ENCODE measurements at places on chromosomes 5 and 9.

DNA sequence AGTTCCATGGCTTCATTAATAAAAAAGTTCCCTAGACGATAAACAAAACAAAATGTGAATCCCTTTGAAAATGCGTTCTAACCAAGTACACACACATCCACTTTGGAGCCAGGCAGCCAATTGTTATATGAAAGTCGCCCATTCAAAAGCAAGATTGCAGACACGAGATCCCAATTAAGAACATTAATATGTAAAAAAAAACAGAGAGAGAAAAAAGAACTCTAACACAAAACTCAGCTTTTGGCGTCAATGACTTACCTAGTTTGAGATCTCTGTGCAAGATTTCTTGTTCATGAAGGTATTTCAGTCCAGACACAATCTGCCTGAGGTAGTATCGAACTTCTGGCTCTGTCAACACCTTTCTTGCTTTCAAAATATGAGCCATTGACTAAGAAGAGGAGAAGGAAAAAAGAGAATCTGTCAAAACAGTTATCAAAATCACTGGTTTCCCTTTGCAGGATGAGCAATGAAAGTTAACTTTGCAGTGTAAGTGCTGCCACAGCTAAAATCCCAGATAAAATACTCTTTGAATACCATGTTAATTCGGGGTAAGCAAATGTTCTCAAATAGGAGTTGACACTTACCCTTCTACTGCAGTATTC is 1.6 kb downstream of the PLK2 start:
- no peak for DNase-seq

- DNase-seq: no peak
Observed at GRCh38 chr5:138148811-138149210, 9.6 kb upstream of the NME5 start.

GRCh38 chr5:175746851-175747250 is 89.0 kb downstream of the HRH2 start:
- no peak for DNase-seq

DNA sequence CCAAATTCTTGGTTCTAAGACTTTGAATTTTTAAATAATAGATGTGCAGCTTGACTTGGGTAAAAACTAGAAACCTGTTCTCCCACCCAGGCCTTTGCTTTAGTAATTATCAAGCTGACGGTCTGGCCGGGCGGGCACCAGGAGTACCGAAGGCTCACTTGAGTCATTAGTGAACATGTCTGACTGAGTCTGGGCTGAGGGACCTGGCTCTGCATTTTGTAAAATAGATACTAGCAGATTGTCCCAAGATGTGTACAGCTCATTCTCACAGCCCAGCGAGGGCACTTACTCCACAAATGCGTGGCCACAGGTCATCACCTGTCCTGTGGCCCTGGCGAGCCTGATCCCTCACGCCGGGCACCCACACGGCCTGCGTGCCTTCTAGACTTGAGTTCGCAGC is 216.2 kb downstream of the FANCC start:
- no peak for DNase-seq

DNA sequence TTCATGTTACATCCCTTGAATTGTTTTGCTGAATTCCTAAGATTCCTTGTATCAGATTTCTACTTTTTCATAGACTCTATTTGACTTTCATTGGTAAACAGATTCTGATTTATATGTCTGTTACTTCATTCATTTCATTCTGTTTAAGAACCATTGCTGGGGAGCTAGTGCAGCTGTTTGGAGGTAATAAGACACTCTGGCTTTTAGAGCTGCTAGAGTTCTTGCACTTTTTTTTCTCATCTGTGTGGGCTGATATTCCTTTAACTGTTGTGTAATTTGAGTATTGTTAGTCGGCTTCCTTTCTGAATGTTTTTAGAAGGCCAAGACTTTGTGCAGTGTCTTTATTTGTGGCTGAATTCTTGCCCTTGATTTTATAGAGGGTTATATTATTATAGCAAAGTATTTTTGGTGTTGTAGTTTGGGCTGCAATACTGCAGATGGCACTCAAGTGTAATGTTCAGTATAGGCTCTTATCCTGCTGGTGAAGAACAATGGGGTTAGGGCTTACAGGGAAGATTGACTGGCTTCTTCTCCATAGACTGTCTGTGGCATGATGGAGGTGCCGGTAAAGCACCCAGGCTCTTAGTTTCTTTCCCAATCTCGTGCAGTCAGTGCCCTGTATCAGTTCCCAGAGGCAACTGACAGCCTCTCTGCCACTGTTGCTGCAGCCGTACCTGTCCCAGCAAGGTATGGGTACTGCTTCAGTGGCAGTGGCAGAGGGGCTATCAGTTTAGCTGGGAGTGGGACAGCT is 162.2 kb downstream of the OXCT1 start:
- DNase-seq: no peak

GRCh38 chr5:92904021-92904420 is 677.0 kb downstream of the NR2F1-AS1 start:
- DNase-seq: no peak

GRCh38 chr5:134145041-134145757 is 30.7 kb downstream of the TCF7 start:
- peak; percentile 14 for DNase-seq
